ENCODE measurements at places on chromosomes 12 and 14. TPM values are rescaled to one million over a fixed set of nuclear protein-coding genes. Genes with fewer than 3 reads are reported as not detected.

AVPR1A gene
- total RNA-seq, result not detected

USP15 gene
- 37.7 TPM for total RNA-seq

JAG2 gene
- 1.3 TPM for total RNA-seq

DENR gene
- total RNA-seq, result 63.1 TPM

FIGNL2 gene
- total RNA-seq, result 0.24 TPM

OTOGL gene
- total RNA-seq, result 2.7 TPM

SAMD15 gene
- 2.0 TPM for total RNA-seq

TMEM132D gene
- 0.03 TPM for total RNA-seq

TAS2R42 gene
- not detected for total RNA-seq

WDHD1 gene
- 13.6 TPM for total RNA-seq

KCNH3 gene
- total RNA-seq, result 0.90 TPM

IL22 gene
- total RNA-seq, result not detected

KCNA1 gene
- total RNA-seq, result not detected

CLEC2D gene
- 3.2 TPM for total RNA-seq

ACIN1 gene
- 69.7 TPM for total RNA-seq

All from SK-MEL-5 (cell line).